ENCODE measurements at places on chromosomes 2 and 18. TPM values are rescaled to one million over a fixed set of nuclear protein-coding genes. Genes with fewer than 3 reads are reported as not detected.

GRCh38 chr2:227826019-227826521 lies 12.4 kb downstream of the CCL20 start:
- peak; percentile 47 for DNase-seq
- no peaks in the 10 kb centered on the region for H3K27me3 ChIP-seq
- H3K4me1 ChIP-seq, result peaks cover 8% of the 10 kb centered on the region
- no peaks in the 10 kb centered on the region for H3K36me3 ChIP-seq

GRCh38 chr2:144152817-144153271 lies 367.1 kb downstream of the ZEB2 start:
- no peak for DNase-seq
- H3K4me1 ChIP-seq, result no peaks in the 10 kb centered on the region
- no peak overlapping the region for H3K27ac ChIP-seq
- H3K36me3 ChIP-seq, result no peaks in the 10 kb centered on the region
- no peaks in the 10 kb centered on the region for H3K27me3 ChIP-seq

DNA sequence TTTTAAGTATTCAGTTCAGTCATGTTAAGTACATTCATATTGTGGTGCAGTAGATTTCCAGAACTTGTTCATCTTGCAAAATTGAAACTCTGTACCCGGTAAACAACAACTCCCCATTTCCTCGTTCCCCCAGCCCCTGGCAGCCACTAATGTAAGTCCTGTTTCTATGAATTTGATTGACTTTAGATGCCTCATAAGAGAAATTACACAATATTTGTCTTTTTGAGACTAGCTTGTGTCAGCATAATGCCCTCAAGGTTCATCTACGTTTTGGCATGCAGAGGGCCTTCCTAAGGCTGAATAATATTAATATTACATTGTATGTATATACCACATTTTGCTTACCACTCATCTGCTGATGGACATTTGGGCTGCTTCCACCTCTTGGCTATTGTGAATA lies 30.9 kb downstream of the METTL21A start:
- DNase-seq, result no peak
- H3K4me1 ChIP-seq, result no peaks in the 10 kb centered on the region
- no peaks in the 10 kb centered on the region for H3K27me3 ChIP-seq
- H3K27ac ChIP-seq, result no peak overlapping the region
- H3K4me3 ChIP-seq, result no peak overlapping the region
- H3K36me3 ChIP-seq, result peaks cover 24% of the 10 kb centered on the region

DNA sequence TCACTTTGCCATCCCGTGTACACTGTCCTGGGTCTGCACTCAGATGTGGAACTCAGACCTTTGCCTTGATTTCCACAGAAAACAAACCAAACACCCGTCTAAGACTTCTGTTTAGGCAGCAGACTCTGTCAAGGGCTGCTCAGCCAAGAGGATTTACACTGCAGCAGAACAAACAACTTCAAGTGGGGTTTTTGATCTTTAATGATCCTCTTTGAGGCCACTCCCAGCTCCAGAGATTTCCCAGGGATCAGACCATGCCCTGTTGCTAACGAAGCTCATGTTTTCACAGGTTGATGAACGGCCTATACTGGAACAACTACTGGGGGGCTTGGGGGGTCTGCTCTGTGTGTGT lies 52.5 kb upstream of the LGALSL start:
- peak overlapping the region; percentile 45 for H3K27ac ChIP-seq
- peak; percentile 51 for DNase-seq
- peaks cover 61% of the 10 kb centered on the region for H3K4me1 ChIP-seq

GRCh38 chr18:12113999-12114646 lies 20.5 kb downstream of the ANKRD62 start:
- H3K4me1 ChIP-seq, result no peaks in the 10 kb centered on the region
- H3K36me3 ChIP-seq, result no peaks in the 10 kb centered on the region
- no peak for DNase-seq
- no peak overlapping the region for H3K4me3 ChIP-seq
- no peak overlapping the region for H3K27ac ChIP-seq

DNA sequence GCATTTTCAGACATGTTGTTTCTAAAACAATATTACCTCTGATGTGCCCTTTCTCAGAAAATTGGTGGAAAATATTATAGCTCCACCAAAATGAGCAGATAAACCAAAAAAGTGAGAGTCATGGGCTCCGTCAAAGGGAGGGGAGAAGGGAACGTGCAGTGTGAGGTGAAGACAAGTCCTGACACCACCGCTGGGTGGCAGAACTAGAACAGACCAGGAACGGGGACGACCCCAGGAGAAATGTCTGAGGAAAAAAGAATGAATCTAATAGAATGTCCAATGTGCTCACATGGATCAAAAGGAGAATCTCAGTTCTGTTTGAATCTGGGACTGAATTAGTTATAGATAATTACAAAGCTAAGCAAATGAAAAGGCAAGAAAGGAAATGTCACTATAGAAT lies 22.6 kb upstream of the BCL2 start:
- no peak for DNase-seq
- no peak overlapping the region for H3K27ac ChIP-seq
- peaks cover 44% of the 10 kb centered on the region for H3K36me3 ChIP-seq

DNA sequence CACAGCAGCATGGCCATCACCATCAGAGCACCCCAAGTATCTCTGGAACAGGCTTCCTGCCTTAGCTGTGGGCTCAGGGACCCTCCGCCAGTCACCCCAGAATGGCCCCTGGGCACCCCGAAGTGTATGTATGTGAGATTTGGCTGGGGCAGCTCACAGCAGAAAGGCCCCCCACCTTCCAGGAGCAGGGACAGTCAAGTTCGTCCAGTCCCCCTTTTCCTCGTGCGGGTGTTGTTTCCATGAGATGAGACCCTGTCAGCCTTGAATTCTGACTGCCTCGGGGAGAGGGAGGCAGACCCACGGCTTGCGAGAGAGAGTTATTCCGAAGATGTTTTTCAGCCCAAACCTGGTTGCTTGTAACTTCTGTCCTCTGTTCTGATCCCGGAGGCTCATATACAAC lies 290.9 kb upstream of the HDAC4 start:
- DNase-seq, result no peak
- H3K4me1 ChIP-seq, result no peaks in the 10 kb centered on the region
- no peak overlapping the region for H3K27ac ChIP-seq
- H3K36me3 ChIP-seq, result no peaks in the 10 kb centered on the region
- no peak overlapping the region for H3K4me3 ChIP-seq

DNA sequence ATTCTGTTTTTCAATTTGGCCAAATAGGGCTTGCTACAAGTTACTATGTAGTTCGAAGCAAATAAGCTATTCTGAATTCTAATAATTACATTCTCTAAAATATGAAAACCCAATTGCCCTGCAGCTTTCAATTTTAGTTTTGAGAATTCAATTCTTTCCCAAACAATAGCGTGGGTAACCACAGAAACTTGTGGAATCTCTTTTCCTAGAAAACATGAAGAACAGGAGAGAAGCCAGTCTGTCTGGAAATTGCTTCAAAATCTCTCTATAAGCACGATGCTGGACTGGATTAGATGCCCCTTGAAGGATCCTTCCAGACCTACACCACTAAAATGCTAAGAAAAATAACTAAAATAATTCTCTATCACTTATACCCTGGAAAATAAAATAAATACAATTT lies 115.0 kb downstream of the THADA start:
- no peaks in the 10 kb centered on the region for H3K27me3 ChIP-seq
- no peaks in the 10 kb centered on the region for H3K36me3 ChIP-seq
- no peak for DNase-seq
- peaks cover 11% of the 10 kb centered on the region for H3K4me1 ChIP-seq

- H3K27ac ChIP-seq, result no peak overlapping the region
- no peaks in the 10 kb centered on the region for H3K36me3 ChIP-seq
- no peak for DNase-seq
- no peaks in the 10 kb centered on the region for H3K4me1 ChIP-seq
- H3K4me3 ChIP-seq, result no peak overlapping the region
Observed at GRCh38 chr2:142140434-142140845, 9.6 kb upstream of the LRP1B start.

- H3K36me3 ChIP-seq, result no peaks in the 10 kb centered on the region
- H3K27ac ChIP-seq, result no peak overlapping the region
- no peaks in the 10 kb centered on the region for H3K4me1 ChIP-seq
- no peak overlapping the region for H3K4me3 ChIP-seq
- DNase-seq, result no peak
- H3K27me3 ChIP-seq, result no peaks in the 10 kb centered on the region
Observed at GRCh38 chr2:158512323-158512722, 55.6 kb downstream of the PKP4 start.

GRCh38 chr2:241190291-241190981 lies 2.0 kb downstream of the ANO7 start:
- H3K4me3 ChIP-seq, result no peak overlapping the region
- H3K4me1 ChIP-seq, result no peaks in the 10 kb centered on the region
- peak overlapping the region; percentile 43 for H3K27ac ChIP-seq
- DNase-seq, result no peak

DNA sequence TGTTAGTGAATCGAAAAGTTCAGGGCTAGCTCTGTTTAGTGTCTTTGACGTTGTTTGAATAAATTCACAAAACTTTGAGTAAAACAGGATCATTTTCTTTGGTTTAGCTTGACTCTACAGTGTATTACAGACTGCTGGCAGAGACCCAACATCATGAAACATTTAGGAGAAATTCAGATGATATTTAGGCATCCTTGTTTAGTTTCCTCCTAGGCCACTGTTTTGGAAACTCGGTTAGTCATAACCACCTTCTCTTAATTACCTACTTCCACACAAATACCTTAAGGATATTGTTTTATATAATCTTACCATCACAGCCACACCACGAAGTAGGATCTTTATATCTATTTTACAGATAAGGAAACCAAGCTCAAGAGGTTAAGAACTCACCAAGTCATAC lies 7.8 kb downstream of the LIMS1 start:
- no peaks in the 10 kb centered on the region for H3K27me3 ChIP-seq
- no peak for DNase-seq
- H3K4me3 ChIP-seq, result no peak overlapping the region
- peak overlapping the region; percentile 48 for H3K27ac ChIP-seq
- peaks cover 15% of the 10 kb centered on the region for H3K4me1 ChIP-seq

- H3K4me1 ChIP-seq, result no peaks in the 10 kb centered on the region
- H3K27ac ChIP-seq, result no peak overlapping the region
- DNase-seq, result no peak
- no peaks in the 10 kb centered on the region for H3K27me3 ChIP-seq
Observed at GRCh38 chr18:34061226-34061625, 163.5 kb downstream of the NOL4 start.

DNA sequence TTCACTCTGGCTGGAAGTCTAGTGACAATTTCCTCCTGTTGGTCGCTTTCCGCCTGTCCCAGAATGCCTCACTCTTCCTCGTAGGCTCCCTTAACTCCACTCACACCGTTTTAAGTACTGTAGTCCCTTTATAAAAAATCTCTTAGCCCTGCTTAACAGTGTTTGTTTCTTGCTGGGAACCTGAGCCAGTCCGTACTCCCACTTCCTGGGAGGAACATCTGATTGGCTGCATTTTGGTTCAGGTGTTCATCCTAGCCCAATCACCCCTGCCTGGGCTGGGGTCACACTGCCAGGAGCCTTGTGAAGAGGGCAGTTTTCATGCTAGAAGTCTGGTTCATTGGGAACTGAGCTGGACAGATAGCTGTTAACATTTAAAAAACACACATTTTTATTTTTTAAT lies 25.6 kb upstream of the TOGARAM2 start:
- no peaks in the 10 kb centered on the region for H3K27me3 ChIP-seq
- no peak overlapping the region for H3K27ac ChIP-seq
- no peaks in the 10 kb centered on the region for H3K36me3 ChIP-seq
- no peak for DNase-seq
- no peak overlapping the region for H3K4me3 ChIP-seq
- peaks cover 18% of the 10 kb centered on the region for H3K4me1 ChIP-seq

GRCh38 chr2:36855429-36855828 lies 110.9 kb downstream of the STRN start:
- DNase-seq, result no peak
- H3K4me3 ChIP-seq, result no peak overlapping the region
- no peak overlapping the region for H3K27ac ChIP-seq
- no peaks in the 10 kb centered on the region for H3K4me1 ChIP-seq
- H3K36me3 ChIP-seq, result peaks cover 45% of the 10 kb centered on the region
- H3K27me3 ChIP-seq, result no peaks in the 10 kb centered on the region

- peaks cover 6% of the 10 kb centered on the region for H3K4me1 ChIP-seq
- H3K27me3 ChIP-seq, result no peaks in the 10 kb centered on the region
- H3K27ac ChIP-seq, result peak overlapping the region; percentile 29
- DNase-seq, result no peak
- no peak overlapping the region for H3K4me3 ChIP-seq
Observed at GRCh38 chr2:108982259-108982679, 6.8 kb downstream of the EDAR start.

DNA sequence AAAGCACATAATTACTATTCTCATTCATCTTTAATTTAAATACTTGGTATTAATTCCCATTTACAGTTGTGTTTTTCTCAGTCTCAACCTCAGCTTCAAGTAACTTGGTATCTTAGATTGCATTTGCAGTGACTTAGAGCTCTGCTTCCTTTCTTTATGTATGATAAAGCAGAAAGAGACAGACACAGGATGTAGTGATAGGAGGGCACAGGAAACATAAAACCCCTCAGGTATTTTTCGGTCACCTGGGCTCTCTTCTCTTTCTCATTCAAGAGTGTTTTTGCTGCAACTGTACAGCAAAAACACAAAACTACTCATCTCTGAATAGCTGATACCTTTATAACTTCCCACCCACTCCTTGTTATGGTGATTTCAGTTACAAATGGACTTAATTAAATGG lies 83.1 kb downstream of the KCTD18 start:
- no peaks in the 10 kb centered on the region for H3K27me3 ChIP-seq
- peaks cover 7% of the 10 kb centered on the region for H3K36me3 ChIP-seq
- H3K27ac ChIP-seq, result no peak overlapping the region

GRCh38 chr2:43637030-43637803 lies at the start of gene PLEKHH2:
Gene PLEKHH2 (plus strand): TSS chr2:43637260. CDS start chr2:43644674, 7,414 bp downstream.
- peak within 1 kb of the TSS; percentile 61 for H3K4me3 ChIP-seq
- H3K27me3 ChIP-seq, result peaks cover 30% of the 10 kb centered on the region
- DNase-seq, result peak; percentile 91
- peaks cover 29% of the 10 kb centered on the region for H3K4me1 ChIP-seq
- H3K36me3 ChIP-seq, result no peaks in the 10 kb centered on the region

SLC14A1 gene
- total RNA-seq, result 0.95 TPM

ALPG gene
- not detected for total RNA-seq

SERPINB7 gene
- total RNA-seq, result not detected

KIAA2012 gene
- not detected for total RNA-seq

TMEM37 gene
- 166 TPM for total RNA-seq

SELENOI gene
- total RNA-seq, result 12.1 TPM

UGT1A4 gene
- total RNA-seq, result 9.0 TPM

SUCLG1 gene
- 124 TPM for total RNA-seq

DSC3 gene
- 0.14 TPM for total RNA-seq

NAT8 gene
- 4.6 TPM for total RNA-seq
